ENCODE measurements at places on chromosomes 1 and 21. TPM values are rescaled to one million over a fixed set of nuclear protein-coding genes. Genes with fewer than 3 reads are reported as not detected.

DNA sequence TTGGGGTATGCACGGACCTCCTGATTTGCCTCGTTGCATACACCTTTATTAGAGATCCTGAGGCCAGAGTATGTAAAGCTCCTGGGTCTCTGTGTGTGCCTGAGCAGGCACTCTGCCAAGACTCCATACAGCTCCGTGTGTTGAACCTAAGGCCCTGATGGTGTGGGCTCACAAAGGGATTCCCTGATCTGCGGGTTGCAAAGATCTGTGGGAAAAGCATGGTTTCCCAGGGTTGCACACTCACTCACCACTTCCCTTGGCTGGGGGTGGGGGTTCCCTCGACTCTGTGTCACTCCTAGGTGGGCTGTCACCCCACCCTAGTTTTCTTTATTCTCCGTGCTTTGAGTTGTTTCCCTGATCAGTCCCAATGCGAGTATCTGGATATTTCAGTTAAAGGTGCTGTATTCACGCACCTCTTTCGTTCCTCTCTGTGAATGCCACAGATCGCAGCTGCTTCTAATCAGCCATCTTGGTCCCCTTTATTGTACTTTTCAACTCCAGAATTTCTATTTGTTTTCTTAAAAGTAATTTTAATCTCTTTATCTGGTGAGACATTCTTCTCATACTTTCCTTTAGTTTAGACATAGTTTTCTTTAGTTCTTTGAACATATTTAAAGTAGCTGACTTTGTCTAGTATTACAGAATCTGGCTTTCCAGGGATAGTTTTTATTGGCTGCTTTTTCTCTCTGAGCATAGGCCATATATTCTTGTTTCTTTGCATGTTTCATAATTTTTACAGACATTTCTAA is 39.0 kb upstream of the F3 start:
- no peaks in the 10 kb centered on the region for H3K36me3 ChIP-seq
- no peak overlapping the region for H3K4me3 ChIP-seq
- DNase-seq, result no peak
- H3K27ac ChIP-seq, result no peak overlapping the region

The OR14K1 gene
- total RNA-seq, result not detected

DNA sequence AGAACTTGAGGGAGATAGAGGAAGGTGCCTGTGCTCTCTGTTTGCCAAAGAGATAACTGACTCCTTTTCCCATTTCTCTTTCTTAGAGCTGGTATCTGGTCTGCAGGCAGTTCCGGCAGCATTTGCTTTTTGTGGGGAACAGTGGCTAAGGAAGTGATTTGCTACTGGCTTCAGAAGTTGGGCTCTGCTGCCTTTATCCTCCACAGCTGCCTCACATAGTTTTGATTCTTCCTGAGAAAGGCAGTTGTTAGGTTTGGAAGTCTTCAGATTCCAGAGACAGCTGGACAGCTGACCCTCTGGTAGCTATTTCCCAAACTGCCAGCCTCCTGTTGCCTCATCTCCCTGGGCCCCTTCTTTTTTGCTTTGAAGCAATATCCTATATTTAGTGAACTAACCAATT is 62.6 kb upstream of the MACF1 start:
- H3K4me3 ChIP-seq, result no peak overlapping the region
- no peak for DNase-seq
- H3K27ac ChIP-seq, result no peak overlapping the region
- H3K4me1 ChIP-seq, result no peaks in the 10 kb centered on the region

The MAP1LC3C gene
- total RNA-seq, result not detected

DNA sequence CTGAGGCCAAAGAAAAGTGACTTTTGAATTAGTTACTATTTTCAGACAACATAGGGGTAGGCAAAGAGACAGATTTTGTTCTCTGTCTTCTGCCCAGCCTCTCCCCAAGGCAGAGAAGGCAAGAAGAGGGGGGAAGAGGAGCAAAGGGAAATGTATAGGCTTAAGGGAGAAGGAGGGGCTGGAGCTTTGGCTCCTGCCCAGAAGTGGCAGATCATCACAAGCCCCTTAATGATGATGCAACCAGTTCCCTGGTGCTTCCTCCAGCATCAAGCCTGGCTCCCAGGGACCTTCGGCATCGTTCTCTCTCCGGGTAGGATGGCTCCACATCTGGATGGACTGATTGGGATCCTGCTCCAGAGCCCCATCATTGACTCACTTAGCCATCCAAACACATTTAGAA is 112.8 kb downstream of the KCND3 start:
- H3K4me3 ChIP-seq, result no peak overlapping the region
- no peak overlapping the region for H3K27ac ChIP-seq
- no peaks in the 10 kb centered on the region for H3K36me3 ChIP-seq
- peaks cover 6% of the 10 kb centered on the region for H3K27me3 ChIP-seq
- DNase-seq, result no peak

The CHD5 gene
- total RNA-seq, result 0.49 TPM

The PADI2 gene
- 0.18 TPM for total RNA-seq

The UAP1 gene
- 29.0 TPM for total RNA-seq
